MM.1S (cell line): ENCODE measurements at places on chromosomes 5 and 9.

DNA sequence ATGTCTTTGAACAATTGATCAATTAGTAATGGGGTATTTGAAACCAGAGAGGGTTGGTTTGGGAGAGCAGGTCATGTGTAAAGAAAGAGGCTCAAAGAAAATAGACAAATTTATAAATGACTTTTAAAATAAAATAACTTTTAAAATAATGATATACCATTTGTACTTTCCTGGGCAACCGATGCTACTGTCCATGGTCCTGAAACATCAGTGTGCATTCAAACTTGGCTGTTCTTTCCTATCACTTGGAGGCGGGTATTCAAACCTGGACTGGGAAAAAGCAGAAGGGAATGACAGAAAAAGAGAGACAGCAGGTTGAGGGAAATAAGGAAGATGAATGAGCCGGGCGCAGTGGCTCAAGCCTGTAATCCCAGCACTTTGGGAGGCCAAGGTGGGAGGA lies 1446.4 kb upstream of the WWC1 start:
- DNase-seq, result peak; percentile 12

DNA sequence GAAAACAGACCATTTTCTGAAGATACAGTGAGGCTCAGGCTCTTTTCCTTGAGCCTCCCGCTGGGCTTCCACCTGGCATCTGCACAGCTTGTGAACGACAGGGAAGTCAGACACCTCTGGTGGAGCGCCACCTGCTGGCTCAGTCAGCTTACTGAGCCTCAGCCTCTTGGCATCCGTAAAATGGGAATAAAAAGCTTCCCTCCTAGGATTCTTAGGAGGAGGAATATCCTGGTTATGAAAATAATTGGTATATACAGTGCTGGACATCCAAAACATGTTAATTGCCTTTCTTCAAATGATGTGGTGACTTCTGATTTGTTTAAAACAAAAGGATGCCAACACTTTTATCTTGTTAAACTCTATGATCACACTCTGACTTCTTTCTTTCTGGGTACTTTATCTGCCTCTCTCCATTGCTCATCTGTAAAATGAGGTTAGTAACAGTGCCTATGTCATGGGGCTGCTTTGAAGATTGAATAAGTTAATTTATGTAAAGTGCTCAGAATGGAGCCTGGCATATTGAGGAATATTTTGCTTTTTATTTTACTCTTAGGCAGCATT lies 67.5 kb downstream of the MAMDC2 start:
- DNase-seq, result peak; percentile 68

DNA sequence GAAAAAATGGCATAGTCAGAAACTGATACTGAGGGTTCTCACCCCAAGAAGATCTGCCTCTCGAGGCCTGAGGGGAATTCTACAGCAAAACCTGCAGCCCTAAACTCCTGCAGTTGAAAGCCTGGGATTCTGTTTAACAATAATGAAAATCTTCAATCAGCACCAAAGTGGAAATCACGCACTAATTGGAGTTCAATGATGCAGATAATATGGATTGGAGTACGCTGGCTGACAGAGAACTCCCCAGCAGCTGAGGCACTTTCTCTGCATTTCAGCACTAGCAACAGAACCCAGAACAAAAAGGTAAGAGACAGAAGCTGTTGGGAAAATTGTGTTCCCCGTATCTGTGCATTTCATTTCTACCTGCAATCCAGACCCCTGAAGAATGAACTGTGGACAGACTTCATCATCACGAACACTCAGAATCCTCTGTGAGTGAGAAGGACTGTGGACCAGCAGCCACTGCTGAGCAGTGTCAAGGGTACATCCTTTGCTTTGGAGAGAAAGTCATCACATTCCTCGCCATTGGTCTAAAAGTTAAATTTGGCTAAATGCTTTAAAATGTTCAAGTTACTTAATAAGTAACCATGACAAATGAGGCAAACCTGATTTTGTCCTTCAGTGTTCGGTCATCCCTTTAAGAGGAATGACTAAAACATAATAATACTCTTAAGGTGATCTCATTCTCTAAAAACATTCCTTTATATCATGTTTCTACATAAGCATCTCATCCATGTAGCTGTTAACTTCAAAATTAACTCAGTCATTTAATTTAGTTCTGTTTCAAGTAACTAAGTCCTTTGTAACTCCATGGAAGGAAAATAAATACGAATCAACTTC lies 126.1 kb downstream of the GAS1 start:
- no peak for DNase-seq

GRCh38 chr5:158127536-158127935 lies 268.6 kb upstream of the CLINT1 start:
- no peak for DNase-seq

- DNase-seq, result no peak
Measured at GRCh38 chr9:35691757-35692301, 2.1 kb upstream of the TPM2 start.

DNA sequence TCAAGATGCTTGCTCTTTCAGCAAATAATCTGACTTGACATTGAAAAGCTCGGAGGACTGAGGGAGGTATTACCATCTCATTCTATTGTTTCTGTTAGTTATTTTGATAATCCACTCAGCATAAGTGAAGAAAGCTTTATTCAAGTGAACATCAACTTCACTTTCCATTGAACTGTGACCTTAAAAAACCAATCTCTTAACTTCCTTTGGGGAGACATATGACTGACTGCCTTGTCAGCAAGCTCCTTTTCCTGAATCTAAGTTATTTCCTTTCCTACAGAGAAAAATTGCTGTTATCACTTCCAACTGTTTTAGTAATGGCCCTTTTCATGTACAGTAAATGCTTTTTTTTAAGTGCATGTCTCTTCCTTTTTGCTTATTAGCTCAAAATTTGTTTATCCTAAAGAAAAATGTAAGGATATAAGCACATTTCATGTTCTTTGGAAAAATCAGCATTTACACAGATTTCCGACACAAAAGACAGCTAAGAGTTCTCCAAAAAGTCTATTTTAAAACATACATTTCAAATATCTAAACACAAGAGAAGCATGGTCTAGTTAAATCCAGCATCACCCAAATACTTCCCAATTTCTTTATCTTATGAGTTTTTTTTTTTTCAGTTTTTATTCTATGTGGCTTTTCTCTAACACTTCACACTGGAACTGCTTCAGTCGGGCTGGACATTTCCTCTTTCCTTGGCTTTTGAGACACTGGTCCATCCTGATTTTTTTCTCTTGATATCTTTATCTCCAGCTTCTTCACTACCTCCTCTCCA lies 117.9 kb upstream of the DAB2 start:
- DNase-seq, result no peak

- no peak for DNase-seq
Measured at GRCh38 chr9:98765256-98765655, 31.1 kb downstream of the ANKS6 start.

GRCh38 chr5:81252904-81253303 lies 19.8 kb downstream of the CKMT2 start:
- DNase-seq, result no peak

GRCh38 chr5:140996060-140996459 lies 29.8 kb downstream of the PCDHAC2 start:
- no peak for DNase-seq

DNA sequence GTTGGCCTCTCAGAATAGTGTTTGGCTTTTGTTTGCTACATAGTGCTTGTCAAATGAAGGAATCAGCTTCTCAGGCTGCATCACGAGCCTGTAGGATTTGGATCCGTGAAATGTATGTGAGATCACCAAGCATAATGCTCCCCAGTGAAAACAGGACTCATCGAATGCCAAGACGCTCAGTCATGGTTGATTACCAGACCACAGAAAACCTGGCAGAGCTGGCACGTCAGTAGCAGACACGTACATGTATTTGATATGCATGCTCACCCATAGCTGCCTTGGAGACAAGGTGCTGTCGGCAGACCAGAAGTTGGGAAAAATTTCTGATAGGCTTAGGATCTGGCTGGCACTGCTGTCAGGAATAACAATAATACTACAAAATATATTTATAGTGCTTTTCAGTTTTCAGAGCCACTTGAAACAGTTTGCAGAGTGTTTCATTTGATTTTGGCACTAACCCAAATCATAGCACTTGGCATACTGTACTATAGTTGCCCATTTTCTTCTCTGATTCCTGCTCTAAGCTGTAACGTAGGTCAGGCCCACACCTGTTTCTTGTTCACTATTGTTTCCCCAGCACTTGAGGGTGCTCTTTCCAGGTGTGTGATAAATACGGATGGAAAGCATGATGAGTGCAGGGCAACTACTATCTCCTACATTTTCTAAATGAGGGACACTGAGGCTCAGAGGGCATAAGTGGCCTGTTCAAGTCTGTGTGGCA lies 226.1 kb downstream of the NR3C1 start:
- DNase-seq, result no peak

GRCh38 chr5:139951296-139951924 lies 91.7 kb downstream of the NRG2 start:
- no peak for DNase-seq

DNA sequence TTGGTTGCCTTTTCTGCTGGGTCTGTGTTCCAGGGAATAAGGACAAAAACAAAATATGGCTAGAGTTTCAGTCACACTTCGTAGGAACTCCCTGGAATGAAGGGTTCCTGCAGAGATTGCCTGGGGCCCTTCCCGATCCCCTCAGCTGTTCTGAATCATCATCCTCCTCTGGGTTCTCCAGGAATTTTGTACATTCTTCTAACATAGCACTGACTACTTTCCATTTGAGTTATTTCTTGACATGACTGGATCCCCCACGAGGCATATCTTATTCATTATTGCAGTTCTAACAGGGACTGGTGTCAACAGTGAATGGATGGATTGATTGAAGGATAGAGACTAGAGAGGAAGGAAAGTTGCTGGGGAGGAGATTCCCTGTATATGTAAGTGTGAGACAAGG lies 49.2 kb upstream of the TNC start:
- DNase-seq, result no peak

GRCh38 chr9:92971776-92972175 lies 24.5 kb downstream of the FGD3 start:
- no peak for DNase-seq

GRCh38 chr5:172293054-172293744 lies 9.6 kb upstream of the UBTD2 start:
- peak; percentile 76 for DNase-seq

GRCh38 chr5:150248946-150249345 lies 40.6 kb downstream of the CAMK2A start:
- no peak for DNase-seq

- no peak for DNase-seq
Measured at GRCh38 chr5:124210111-124210910, 536.1 kb downstream of the ZNF608 start.

DNA sequence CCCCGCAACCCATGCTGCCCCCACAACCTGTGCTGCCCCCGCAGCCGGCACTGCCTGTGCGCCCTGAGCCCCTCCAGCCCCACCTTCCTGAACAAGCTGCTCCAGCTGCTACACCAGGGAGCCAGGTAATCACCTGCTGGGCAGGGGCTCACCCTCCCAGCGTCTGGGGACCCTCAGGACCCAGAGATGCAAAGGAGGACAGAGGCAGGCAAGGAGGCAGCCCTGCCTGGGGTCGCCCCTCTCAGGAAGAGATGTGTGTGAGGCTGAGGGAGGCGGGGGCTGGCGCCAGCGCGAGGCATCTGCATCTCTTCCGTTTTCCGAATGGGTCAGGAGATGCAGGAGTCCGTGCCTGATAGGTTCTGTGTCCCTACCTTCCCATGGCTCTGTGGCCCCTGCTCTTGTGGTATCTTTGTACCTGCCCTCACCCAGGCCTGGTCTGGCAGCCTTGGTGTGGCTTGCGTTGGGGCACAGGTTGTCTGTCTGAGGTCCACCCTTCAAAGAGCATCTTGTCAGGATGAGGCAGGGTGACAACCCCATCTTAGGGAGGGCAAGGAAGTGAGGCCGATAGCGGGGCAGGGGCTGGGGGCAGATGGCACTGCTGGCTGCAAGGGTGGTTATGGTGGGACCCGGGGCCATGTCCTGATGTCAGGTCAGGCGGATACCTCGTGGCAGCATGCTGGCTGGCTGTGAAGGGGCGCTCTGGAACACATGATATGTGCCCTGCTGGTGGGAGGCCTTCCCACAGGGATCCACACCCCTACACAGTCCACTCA lies 75.7 kb downstream of the WNK2 start:
- DNase-seq, result no peak

DNA sequence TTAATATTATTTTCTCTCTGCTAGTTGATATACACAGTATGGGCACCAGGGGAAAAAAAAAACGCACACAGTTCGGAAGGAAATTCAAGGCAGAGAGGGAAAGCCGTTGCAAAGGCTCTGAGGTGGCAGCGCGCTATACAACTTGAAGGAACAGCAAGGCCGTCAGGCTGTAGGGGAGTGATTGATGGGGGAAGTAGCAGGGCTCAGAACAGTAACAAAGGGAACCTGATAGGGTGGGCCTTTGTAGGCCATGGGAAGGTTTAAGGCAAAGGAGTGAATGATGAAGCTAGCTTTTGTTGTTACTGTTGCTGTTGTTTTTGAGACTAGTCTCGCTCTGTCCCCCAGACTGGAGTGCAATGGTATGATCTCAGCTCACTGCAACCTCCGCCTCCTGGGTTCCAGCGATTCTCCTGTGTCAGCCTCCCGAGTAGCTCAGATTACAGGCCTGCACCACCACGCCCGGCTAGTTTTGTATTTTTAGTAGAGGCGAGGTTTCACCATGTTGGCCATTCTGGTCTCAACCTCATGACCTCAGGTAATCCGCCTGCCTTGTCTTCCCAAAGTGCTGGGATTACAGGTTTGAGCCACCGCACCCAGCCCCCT lies 27.0 kb downstream of the AQP7 start:
- no peak for DNase-seq

- DNase-seq, result no peak
Measured at GRCh38 chr9:122978601-122979000, 37.8 kb downstream of the RABGAP1 start.

- DNase-seq, result no peak
Measured at GRCh38 chr5:111967463-111967862, 210.5 kb upstream of the NREP start.

GRCh38 chr5:110611817-110612216 lies 114.7 kb downstream of the TMEM232 start:
- DNase-seq, result no peak

DNA sequence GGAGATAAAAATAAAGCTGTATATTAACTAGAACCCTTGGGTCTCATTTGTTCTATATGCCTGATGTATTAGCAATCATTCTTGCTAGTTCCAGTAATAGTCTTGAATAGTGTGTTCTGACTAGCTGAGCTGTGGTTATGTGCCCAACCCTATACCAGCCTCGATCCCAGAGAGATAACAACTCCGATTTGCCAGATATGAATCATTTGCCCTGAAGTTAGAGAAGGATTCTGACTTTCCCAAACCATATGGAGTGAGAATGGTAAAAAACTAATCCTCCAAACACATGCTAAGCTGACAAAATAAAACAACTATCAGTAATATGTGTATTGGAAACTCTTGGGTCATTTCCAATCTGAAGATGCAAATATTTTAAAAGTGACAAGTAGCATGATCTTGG lies 64.8 kb downstream of the ALDH1A1 start:
- DNase-seq, result no peak

GRCh38 chr5:126919566-126919965 lies 110.8 kb downstream of the MARCHF3 start:
- no peak for DNase-seq

GRCh38 chr5:58115811-58116210 lies 344.1 kb downstream of the PLK2 start:
- DNase-seq, result no peak

DNA sequence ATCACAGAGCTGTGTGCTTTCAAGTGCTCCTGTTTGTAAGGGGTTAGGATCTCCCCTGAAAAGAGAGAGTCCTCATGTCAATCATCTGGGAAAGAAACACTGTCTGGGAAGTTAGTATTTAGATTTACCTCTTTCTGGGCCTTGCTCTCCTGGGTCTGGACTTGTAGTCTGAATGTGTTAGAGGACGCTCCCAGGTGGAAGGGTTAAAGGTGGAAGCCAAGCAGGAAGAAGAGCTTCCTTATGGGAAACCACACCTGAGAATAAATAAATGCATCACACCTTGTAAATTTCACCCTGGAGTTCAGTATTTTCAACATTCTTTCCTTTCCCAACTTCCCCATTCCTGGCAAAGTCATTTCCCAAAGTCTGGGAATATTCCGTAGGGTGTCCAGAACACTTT lies 1.3 kb downstream of the PLGRKT start:
- DNase-seq, result no peak
